ENCODE measurements at places on chromosomes 16 and 17.
A peak's percentile ranks its signal among the peaks of the same experiment; 100 is the strongest.

GRCh38 chr17:66655861-66656260 lies 179.1 kb upstream of the CACNG5 start:
- peak; percentile 23 for DNase-seq

- DNase-seq, result no peak
These were observed 820.7 kb downstream of the KCNJ18 start for GRCh38 chr17:22512997-22513538.

- DNase-seq, result no peak
These were observed 157.6 kb downstream of the CPPED1 start for GRCh38 chr16:12646098-12646489.

- DNase-seq, result no peak
These were observed 151.3 kb downstream of the C16orf95 start for GRCh38 chr16:87165885-87166284.

DNA sequence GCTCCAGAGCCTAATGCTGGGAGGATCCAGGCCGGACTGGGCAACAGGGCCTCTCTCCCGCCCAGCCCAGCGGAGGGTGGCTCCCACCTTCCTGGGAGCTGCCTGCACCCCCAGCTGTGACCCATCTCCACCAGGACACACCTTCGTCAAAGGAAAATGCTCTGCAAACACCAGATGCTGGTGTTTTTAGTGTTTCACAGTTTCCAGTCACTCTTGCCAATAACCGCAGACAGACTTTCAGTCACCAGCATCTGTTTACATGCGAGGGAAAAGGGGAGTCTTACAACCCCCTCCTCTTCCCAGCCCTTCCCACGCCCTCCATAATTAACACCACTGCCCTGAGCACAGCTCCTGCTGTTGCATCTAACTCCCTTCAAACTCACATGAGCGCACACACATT lies 25.3 kb downstream of the KLHDC4 start:
- DNase-seq, result no peak

- DNase-seq, result no peak
These were observed 9.3 kb downstream of the SSTR5 start for GRCh38 chr16:1081734-1082265.

- DNase-seq, result no peak
These were observed 12.7 kb downstream of the SPNS2 start for GRCh38 chr17:4511199-4511932.

GRCh38 chr16:57165483-57165882 lies 20.4 kb downstream of the PSME3IP1 start:
- DNase-seq, result no peak

- no peak for DNase-seq
These were observed 11.9 kb downstream of the FOXK2 start for GRCh38 chr17:82531431-82531881.

DNA sequence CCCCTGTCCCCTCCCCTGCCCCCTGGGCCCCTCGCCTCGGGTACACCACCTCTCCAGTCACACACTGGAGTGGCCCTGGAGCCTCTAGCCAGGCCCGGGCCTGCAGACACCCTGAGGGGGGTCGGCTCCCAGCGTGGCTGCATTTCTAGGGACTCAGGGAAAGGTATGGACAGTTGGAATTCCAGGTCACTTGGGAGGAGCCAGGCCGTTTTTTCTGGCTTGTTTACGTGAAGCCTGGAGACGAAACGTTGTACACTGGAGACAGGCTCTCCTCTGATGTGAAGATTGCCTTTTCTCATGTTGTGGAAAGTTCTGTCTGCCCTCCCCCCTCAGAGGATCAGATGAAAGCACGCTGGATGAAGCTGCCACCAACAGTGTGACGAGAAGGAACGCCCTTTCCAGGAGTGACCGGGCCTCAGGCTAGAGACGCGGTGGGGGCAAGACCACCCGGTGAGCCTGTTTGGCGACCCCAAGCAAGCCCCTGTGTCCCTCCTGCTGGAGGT lies 4.0 kb upstream of the PPP1R27 start:
- no peak for DNase-seq

DNA sequence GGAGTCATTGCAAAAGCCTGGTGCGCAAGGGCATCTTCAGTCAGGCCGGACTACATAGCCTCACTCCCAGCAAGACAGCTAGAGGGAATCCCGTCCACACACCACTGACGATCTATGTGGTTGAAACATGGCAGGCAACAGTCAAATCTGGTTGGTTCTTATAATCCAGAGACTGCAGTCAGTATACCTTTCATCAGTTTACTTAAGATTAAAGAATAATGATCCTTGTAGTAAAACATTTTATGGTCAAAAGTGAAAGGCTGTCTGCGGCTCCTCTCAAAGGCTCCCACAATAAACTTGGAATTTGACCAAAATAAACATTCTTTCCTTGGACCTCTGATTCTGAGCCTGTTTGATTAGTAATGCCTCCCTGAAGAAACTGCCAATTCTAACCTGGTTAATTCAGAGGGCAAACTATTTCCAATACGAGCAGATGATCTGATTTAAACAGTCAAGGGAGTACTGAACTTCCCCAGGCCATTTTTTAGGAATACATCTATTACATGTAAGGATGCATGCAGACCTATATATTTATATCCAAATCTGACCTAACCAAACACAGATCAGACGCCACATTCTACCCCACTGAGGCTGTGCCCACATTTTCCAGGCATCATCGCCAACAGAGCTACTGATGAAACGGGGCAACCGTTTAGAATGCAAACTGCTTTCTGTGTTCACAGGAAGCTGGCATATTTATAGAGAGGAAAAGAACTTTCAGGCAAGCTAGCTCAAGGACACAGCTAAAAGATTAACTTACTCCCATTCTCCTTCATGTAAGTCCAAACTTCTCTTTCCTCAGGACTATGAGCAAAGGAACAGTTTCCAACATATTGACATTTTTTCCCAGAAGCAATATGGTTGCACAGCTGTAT lies 15.3 kb upstream of the TXNDC11 start:
- DNase-seq, result no peak

DNA sequence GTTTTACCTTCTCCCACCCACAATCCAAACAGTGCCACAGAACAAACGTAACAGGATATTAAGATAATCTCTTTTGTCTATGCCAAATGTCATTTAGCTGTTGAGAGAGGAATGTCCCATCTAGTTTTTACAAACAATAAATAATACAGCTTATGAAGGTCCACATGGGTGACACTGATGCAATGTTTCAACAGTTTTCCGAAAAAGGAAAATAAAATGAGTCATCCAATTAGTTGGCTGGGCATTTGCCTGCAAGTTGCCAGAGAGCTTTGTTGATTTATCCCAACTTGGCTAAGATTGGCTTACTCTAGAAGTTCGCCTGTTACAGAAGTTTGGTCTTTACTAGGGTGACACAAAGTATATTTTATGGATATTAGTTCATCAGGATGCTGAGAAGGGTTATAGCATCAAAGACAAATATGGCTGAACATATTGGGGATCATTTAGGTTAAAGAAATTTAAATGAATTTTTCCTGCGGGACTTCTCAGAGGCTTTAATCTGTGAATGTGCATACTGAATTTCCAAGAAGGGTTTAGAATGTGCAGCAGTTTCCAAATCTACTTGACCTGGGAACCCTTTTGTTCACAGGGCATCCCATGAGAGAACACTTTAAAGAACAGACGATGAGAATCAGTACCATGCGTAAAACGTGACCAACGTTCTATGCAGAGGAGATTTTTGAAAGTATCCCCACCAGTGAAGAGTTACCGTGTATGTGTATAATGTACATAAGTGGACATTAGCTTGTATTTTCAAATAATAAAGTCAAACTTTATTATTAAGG lies 73.1 kb downstream of the CDH13 start:
- DNase-seq, result no peak

GRCh38 chr16:81014672-81015071 lies 7.7 kb downstream of the CENPN start:
- no peak for DNase-seq

DNA sequence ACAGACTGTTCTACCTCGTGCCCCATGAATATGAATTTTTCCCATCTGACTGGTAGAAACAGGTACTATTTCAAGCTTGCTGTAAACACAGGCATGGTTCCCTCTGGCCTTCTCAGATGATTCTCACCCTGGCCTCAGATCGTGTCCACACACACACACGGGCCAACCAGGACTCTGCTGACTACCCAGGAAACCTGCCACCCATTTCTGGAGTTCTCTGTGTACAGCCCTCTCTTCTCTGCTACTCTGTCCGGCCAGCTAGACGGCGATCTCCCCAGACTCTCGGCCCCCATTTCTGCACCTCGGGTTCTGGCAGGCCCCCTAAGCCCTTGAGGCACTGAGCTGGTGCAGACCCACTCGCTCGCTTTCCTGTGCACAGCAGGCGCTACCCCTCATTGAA lies 31.2 kb downstream of the RPA1 start:
- no peak for DNase-seq

DNA sequence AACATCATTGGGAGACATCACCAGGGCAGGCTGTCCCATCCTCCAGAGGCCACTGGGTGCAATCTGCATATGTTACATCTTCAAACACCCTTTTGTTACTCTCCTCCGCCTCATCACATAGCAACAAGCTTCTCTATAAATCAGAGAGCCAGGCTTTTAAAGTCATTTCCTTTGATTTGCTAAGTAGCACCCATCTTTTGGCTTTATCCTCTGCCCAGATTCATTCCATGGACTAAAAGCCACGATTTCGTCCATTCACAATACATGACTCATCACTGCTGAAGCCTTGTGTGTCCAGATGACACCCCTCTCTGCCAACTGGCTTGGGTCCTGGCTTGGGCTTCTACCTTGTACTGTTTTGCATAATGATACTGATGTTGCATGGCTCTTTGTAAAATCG lies 2.0 kb upstream of the KRT38 start:
- DNase-seq, result no peak

GRCh38 chr17:16923097-16923903 lies 48.6 kb downstream of the TNFRSF13B start:
- no peak for DNase-seq

DNA sequence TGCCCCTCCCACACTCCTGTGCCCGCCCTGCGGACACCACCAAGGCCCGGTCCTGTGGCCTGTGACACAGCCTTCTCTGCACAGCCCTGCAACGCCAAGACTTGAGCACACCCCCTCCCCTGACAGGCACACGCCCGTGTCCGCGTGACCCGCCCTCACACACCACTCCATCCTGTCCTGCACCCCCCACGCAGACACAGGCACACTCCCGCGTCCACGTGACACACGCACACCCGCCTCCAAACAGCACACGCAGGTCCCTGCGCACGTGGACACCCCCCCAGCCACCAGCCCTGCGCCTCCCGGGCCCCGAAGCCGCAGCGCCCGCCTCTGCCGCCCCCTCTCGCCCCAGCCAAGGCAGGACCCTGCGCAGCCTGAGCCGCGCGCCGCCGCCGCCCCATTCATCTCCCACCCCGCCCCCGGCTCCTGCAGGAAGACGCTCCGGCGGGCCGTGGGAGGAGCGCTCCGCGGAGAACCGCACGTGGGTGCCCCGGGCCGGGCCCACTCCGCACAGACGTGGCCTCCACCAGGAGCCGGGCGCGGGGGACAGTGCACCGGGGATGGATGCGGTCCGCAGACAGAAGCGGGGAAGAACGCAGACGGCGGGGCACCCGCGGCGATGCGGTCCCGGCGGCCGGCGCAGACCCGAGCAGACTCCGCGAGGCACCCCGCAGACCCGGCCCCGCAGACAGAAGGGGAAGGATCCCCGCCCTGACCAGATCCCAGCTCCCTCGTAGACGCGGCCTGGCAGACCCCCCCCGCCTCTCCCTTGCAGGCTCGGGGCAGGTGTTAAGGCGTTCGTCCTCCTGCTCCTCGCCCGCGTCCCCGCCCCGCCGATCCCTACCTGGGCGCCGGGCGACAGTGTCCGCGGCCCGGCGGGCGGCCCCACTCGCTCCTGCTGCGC lies 506 bp downstream of the CAMKK1 start:
- DNase-seq, result peak; percentile 74

DNA sequence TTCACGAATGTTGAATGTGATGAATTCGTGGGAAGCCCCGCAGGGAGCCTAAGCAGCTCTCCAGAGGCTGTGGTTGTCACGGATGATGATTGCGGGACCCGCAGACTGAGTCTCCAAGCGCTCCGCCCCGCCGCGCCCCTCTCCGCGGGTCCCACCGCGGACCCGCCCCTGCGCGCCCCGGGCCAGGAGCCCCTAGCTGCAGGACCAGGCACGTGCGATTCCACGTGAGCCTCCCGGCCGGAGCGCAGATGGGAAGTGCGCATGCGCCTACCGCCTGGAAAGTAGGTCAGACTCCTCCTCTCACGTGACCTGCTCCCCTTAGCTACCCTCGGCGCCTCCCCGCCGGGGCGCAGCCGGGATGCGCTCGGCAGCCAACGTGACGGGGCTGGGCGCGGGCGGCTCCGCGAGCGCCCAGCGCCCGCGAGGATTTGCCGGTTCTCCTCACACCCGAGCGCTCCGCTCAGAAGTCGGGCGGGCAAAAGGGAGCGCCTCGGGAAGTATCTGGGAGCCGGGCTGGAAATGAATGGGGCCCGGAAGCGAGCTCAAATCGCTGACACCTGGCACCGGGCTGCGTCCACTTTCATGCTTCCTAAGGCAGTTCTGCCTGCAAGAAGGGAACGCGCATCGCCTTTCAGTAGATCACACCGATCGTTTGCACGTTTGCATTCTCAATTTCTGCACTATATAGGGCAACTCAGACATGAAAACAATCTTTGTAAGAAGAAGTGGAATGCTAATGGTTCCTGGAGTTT lies 26.4 kb upstream of the HLF start:
- peak; percentile 89 for DNase-seq

- no peak for DNase-seq
These were observed 35.0 kb downstream of the GPT2 start for GRCh38 chr16:46918905-46919792.

DNA sequence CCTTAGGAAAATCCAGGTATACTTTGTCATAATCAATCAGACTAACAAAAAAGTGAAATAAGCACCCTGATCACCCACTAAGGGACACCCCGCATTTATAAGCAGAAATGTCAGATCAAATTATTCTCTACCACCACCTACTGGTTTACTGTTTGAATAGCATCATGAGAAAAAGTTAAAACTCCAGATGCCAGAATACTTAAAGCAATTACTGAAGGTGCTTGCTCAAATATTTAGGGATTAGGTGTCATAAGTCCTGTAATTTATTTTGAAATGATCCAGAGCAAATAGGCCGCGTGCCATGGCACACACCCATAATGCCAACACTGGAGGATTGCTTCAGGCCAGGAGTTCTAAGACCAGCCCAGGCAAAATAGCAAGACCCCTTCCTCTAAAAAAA lies 2.3 kb downstream of the TOP2A start:
- peak; percentile 64 for DNase-seq

- DNase-seq, result peak; percentile 77
These were observed 334.5 kb downstream of the SEC14L1 start for GRCh38 chr17:77475016-77475976.

- no peak for DNase-seq
These were observed 32.1 kb upstream of the BRIP1 start for GRCh38 chr17:61895391-61895790.

GRCh38 chr16:71258372-71258771 lies 27.9 kb upstream of the HYDIN start:
- no peak for DNase-seq

GRCh38 chr17:42512246-42512645 lies 23.8 kb upstream of the NAGLU start:
- no peak for DNase-seq

DNA sequence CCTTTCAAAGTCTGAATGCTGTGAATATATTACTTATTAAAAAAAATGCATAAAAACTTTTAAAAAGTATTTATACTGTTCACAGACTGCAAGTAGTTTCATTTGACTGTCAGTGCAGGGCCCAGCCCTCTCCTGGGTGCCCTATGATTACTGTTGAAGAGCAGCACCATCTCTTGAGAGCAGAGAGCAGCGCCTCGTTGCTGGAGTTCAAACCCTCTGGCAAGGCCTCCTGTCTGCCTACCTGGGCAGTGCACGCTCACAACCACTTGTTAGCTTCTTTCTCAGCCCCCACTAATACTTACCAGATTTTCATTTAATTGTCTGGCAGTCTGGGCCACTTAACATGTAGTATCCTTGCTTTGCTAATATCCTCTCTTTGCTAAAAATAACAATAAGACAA lies 233.4 kb downstream of the PHKB start:
- DNase-seq, result no peak
